ENCODE measurements at places on chromosomes 1 and 21.

GRCh38 chr1:177360791-177361190, 190.0 kb downstream of the BRINP2 start:
- no peak for DNase-seq

DNA sequence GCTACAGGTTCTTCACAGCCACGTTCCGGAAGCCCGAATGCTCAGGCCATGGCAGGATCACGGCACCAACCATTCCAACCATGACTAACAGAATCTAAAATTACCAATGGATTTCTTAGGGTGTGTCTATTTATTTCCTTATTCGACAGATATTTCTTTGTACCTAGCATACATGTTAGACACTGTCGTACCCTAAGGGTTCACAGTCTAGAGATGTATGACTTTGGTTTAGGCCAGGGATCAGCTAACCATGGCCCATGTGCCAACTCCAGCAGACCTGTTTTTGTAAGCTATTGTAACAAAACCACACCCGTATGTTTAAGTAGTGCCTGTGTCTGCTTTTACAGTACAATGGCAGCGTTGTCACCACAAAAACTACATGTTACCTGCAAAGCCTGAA, 167.0 kb downstream of the NR5A2 start:
- DNase-seq, result no peak

GRCh38 chr1:68470388-68470970, 20.7 kb upstream of the RPE65 start:
- no peak for DNase-seq

DNA sequence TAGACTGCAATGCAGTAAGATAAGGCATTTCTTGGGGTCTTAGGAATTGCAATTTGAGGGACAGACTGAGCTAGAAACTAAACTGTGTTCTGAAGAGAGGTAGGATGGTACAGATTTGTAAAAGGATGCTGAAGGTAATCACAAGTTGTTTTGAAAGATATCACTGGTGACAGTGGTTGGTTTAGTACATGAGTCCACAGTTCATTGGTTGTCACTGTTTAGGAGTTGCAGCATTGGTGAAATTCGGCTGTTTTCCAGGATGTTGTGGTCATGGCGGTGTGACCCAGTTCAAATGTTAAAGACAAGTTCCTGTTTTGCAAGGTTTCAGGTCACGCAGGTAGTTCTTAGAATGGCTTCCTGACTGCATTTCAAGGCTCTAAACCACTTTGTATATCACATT, 292.8 kb upstream of the B3GALT2 start:
- no peak for DNase-seq
